A549 treated with ZK216348 at 1 μM for 4 hours (cell line): ENCODE measurements at places on chromosomes 5 and 9. TPM values are rescaled to one million over a fixed set of nuclear protein-coding genes. Genes with fewer than 3 reads are reported as not detected.

The IFNA21 gene
- total RNA-seq: not detected in 5 replicates

The MAMDC2 gene
- total RNA-seq: 0.18 to 0.43 TPM (median 0.21 TPM) in 5 replicates

The PDGFRB gene
- 0.13 to 1.0 TPM (median 0.47 TPM) in 5 replicates for total RNA-seq

The UBE2D2 gene
- 129 to 170 TPM (median 163 TPM) in 5 replicates for total RNA-seq

The CCDC192 gene
- not detected in 5 replicates for total RNA-seq

The PRDM9 gene
- not detected in 5 replicates for total RNA-seq

The PCDHGA11 gene
- 0.05 to 0.07 TPM in 2 of 5 replicates, not detected in the others for total RNA-seq

The HAND1 gene
- total RNA-seq: 0.15 to 0.37 TPM (median 0.28 TPM) in 4 of 5 replicates, not detected in the other

The FGFR4 gene
- total RNA-seq: 10.3 to 26.0 TPM (median 25.5 TPM) in 5 replicates

The NOXA1 gene
- total RNA-seq: 0.53 to 2.1 TPM (median 1.9 TPM) in 5 replicates

The GLE1 gene
- 29.1 to 33.7 TPM (median 30.7 TPM) in 5 replicates for total RNA-seq

The DOK3 gene
- 1.6 to 5.5 TPM (median 4.2 TPM) in 5 replicates for total RNA-seq

The STOM gene
- total RNA-seq: 170 to 261 TPM (median 191 TPM) in 5 replicates

The SOWAHA gene
- 0.06 to 0.12 TPM (median 0.11 TPM) in 5 replicates for total RNA-seq

The PLAC8L1 gene
- 0.34 to 0.75 TPM (median 0.70 TPM) in 3 of 5 replicates, not detected in the others for total RNA-seq

The ABITRAM gene
- total RNA-seq: 20.0 to 26.4 TPM (median 20.2 TPM) in 5 replicates

The PTPN3 gene
- 13.1 to 17.4 TPM (median 16.5 TPM) in 5 replicates for total RNA-seq

The IFNA2 gene
- total RNA-seq: not detected in 5 replicates

The SLIT3 gene
- total RNA-seq: 11.1 to 22.5 TPM (median 17.4 TPM) in 5 replicates

The FBXO4 gene
- 5.2 to 7.6 TPM (median 7.3 TPM) in 5 replicates for total RNA-seq

The UNC13B gene
- total RNA-seq: 8.5 to 10.9 TPM (median 10.2 TPM) in 5 replicates

The RELL2 gene
- 2.2 to 5.2 TPM (median 3.9 TPM) in 5 replicates for total RNA-seq

The CLTA gene
- total RNA-seq: 332 to 410 TPM (median 386 TPM) in 5 replicates

The PNPLA7 gene
- 0.28 to 1.2 TPM (median 1.1 TPM) in 5 replicates for total RNA-seq

The TMC1 gene
- total RNA-seq: 0.08 to 0.19 TPM (median 0.14 TPM) in 3 of 5 replicates, not detected in the others

The FLT4 gene
- total RNA-seq: 2.0 to 4.8 TPM (median 3.7 TPM) in 5 replicates

The PCDHGA1 gene
- 0.22 to 0.40 TPM (median 0.30 TPM) in 5 replicates for total RNA-seq

The TAL2 gene
- total RNA-seq: not detected in 5 replicates

The OR1J2 gene
- not detected in 5 replicates for total RNA-seq

The TSSK1B gene
- total RNA-seq: not detected in 5 replicates

The AQP3 gene
- 11.1 to 21.4 TPM (median 20.2 TPM) in 5 replicates for total RNA-seq

The DBH gene
- total RNA-seq: not detected in 5 replicates

The SPOCK1 gene
- 8.0 to 26.8 TPM (median 17.2 TPM) in 5 replicates for total RNA-seq

The SPATA31A6 gene
- not detected in 5 replicates for total RNA-seq

The NMUR2 gene
- 0.11 to 0.13 TPM (median 0.11 TPM) in 4 of 5 replicates, not detected in the other for total RNA-seq

The TENT4A gene
- total RNA-seq: 17.4 to 25.3 TPM (median 21.3 TPM) in 5 replicates

The TCOF1 gene
- 67.9 to 86.5 TPM (median 85.0 TPM) in 5 replicates for total RNA-seq

The FASTKD3 gene
- total RNA-seq: 11.5 to 17.7 TPM (median 14.7 TPM) in 5 replicates

The C9orf50 gene
- total RNA-seq: not detected in 5 replicates
